HEK293T (cell line): ENCODE measurements at places on chromosomes 7 and 10.
A peak's percentile ranks its signal among the peaks of the same experiment; 100 is the strongest.

- peak; percentile 54 for DNase-seq
Measured at GRCh38 chr7:146116521-146117222, at the start of gene CNTNAP2. Gene CNTNAP2, plus strand, starts transcription at chr7:146116801. Its CDS starts 76 bp downstream, at chr7:146116877.

DNA sequence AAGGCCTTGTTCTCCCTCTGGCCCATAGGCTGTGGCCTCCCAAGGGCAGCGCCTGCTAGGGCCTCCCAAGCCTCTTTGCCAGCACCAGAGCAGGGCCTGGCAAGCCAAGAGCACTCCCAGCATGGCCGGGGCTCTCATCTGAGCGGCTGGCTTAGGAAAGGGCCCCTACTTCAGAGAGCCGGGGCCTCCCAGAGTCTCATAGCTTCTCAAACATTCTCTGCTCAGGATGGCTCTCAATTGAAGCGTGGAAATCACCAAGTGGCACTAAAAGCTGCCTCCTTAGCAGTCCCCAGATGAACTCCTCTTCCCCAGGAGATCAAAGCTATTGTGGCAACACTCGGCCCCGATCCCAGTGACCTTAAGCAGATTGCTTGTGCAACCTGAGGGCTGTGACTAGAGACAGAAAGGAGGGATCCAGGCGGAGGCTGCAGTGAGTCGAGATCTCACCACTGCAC is 69.4 kb downstream of the FAM53B start:
- DNase-seq: no peak

DNA sequence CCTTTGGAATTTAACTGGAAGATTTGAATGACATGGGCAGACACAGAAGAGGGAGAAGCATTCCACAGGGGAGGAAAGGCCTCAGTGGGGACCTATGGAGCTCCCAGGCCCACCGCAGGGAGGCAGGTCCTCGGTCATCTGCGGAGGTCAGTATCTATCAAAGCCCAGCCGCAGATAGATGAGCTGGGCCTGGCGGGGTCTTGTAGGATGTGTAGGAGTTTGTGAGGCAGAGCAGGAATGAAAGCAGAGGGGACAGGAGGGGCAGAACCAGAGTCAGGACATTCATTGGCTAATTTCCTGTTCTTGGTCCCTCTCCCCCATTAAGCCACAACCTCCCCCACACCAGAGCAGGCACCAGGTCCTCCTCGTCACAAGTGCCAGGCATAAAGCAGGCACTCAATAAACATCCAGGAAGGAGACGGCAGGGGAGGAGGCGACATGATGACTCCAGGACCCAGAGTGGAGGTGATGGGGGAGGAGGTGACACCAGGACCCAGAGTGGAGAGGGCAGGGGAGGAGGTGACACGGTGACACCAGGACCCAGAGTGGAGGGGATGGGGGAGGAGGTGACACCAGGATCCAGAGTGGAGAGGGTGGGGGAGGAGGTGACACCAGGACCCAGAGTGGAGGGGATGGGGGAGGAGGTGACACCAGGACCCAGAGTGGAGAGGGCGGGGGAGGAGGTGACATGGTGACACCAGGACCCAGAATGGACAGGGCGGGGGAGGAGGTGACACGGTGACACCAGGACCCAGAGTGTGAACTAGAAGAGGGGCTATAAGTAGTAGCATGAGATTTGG is 83.7 kb upstream of the PDGFA start:
- no peak for DNase-seq

- no peak for DNase-seq
Measured at GRCh38 chr7:106737202-106737562, 76.2 kb upstream of the CCDC71L start.

DNA sequence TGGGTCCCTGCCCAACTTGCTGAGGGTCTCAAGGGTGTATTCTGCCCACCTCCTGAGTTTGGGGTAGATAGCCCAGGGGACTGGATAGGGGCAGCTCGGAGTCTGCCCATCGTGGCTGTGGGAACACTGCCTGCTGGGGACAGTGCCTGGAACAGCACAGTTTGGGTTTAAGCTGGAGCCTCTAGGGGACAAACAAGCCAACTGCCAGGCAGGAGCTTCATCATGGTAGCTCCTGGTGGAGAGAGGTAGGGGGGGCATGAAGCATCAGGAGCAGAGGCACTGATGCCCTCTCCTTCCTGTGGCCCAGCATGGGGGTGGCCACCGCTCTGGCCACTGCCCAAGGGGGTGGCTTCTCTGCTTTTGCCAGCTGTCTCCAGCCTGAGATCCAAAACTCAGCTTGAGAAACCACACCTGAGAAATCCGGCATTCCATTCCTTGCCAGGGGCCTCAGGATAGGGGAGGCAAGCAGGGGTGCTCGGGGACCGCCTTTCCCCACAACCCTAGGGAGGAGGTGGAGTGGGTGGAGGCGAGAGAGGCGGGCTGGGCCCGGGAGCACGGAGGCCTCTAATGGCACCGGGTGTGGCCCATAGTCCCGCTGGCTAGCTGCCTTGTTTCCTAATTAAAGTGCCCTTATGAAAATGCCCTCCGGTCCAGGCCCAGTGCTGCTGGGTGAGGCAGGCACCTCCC is 47.6 kb downstream of the UNC5B start:
- no peak for DNase-seq

DNA sequence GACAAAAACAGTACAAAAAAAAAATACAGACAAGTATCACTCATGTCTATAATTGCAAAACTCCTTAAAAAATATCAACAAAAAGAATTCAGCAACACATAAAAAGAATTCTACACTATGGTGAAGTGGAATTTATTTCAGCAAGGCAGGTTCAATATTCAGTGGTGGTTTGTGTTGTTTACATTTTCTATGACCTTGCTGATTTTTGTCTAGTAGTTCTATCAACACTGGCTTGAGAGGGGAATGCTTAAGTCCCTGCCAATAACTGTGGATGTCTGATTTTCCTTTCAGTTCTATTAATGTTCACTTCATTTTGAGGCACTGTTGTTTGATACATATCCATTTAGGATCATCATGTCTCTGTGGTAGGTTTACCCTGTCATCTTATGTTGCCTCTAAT is 58.5 kb downstream of the CADPS2 start:
- DNase-seq: no peak

GRCh38 chr10:107163881-107164861 is at the start of gene SORCS1:
Gene SORCS1, minus strand, starts transcription at chr10:107164706.
- DNase-seq: peak; percentile 71

DNA sequence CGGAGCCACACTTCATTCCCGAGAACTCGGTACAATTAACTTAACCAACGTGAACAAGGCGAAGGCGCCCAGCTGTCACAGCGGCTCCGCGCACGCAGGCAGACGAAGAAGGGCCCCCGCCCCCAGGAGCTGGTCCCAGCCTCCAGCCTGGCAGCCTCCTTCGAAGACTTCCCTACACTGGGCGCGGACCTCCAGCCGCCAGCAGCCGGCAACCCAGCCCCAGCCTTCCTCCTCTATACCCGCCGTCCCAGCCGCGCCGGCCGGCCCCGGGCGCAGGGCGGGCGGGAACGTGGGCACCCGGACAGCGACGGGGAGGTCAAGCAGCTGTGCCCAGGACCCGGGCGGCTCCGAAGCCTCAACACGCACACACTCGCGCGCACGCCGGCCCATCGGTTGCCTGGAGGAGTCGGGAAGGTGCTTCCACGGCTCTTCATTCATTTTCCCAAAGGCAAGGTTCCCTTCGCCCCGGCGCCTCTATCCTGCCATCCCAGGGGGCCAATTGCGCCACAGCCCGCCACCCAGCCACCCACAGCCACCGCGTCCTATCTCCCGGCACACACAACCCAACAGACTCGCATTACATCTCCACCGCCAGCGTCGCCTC is 1.6 kb downstream of the CHST15 start:
- no peak for DNase-seq

GRCh38 chr7:155992538-155992937 is 180.3 kb upstream of the SHH start:
- no peak for DNase-seq

- DNase-seq: no peak
Measured at GRCh38 chr7:151047976-151048815, at the start of gene ASIC3. Gene ASIC3, plus strand, starts transcription at chr7:151048531. Its CDS starts 355 bp downstream, at chr7:151048886.

DNA sequence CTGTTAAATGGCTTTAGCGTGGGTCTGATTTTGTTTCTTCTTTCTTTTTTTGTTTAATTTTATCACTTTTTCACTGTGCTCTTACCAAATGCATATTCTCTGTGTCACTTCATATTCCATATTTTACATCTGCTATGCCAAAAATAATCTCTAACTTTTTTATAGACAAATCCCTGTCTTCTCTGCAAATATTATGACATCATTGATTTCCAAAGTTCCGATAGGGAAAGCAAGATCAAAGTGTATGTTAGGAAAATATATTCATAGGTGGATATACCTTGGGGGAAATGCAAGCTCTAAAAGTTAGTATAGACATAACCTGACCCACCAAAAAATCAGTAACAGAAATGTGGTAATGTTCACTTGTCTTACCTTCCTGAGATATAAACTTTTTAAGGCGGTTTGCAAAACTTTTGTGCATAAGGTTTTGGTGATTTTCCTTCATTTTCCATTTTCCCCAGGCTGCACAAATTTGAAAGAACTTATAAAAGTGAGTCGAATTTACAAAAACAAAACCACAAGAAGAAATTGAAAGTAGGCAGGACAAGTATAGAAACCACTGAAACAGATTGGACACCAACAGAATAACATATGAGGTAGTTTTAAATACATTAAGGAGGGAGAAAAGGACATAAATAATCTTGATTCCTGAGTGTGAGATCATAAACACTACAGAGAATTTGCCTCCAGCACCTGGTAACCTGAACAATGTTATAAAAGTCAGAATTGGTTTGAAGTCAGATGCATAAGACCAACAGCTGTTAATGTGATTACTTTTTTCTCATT is 63.1 kb upstream of the TFEC start:
- DNase-seq: no peak

GRCh38 chr7:84953234-84953633 is 233.6 kb downstream of the SEMA3D start:
- no peak for DNase-seq

- DNase-seq: no peak
Measured at GRCh38 chr7:137975768-137976167, 26.1 kb downstream of the CREB3L2 start.

- DNase-seq: no peak
Measured at GRCh38 chr10:97200616-97201015, 14.9 kb upstream of the SLIT1 start.

DNA sequence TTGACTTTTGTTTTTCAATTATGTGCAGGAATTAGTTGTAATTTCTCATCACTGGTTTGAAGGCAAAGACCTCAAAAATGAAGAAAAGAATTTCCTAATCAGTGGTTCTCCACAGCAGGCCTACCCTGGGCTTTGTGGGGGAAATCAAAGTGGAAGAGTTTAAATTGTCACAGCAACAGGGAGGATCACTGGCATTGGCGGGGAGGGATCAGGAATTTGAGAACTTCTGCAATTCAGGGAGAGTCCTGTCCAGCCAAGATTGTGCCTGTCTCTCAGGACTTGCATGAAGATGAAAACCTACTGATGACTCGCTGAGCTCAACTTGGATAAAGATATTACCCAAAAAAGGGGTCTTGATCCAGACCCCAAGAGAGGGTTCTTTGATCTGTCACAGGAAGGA is 70.1 kb downstream of the HACD1 start:
- no peak for DNase-seq

DNA sequence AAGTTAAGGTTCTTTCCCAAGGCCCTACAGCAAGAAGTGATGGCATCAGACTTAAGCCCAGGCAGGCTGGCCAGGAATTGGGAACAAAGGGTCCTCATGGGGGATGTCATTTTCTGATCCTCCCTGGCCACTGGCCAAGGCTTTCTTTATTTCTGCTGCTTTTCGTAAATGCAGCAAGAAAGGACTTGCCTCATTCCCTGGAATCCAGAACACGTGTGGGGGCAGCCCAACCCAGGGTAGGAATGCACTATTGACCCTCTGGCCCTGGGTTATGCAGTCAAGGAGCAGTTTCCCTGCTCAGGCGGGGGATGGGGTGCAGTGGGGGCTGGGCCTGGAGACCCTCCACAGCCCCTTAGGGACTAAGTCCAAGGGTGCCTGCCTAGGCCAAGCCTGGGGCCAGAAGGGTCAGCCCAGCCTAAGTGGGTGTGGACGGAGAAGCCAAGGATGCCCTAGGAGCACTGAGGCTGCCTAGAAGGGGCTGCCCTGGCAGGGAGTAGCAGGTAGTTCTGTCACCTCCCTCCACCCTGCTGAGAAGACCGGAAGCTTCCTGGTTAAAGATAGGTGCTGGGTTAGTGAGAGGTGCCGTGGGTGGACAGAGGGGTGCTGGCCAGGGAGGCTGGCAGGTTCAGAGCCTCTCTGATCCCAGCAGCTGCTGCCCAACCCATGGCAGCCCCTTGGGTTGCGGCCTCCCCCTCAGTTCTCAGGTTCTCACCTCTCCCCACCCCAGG is 179.2 kb downstream of the SH3PXD2A start:
- DNase-seq: no peak

- DNase-seq: no peak
Measured at GRCh38 chr7:84069033-84069432, 125.6 kb downstream of the SEMA3A start.

DNA sequence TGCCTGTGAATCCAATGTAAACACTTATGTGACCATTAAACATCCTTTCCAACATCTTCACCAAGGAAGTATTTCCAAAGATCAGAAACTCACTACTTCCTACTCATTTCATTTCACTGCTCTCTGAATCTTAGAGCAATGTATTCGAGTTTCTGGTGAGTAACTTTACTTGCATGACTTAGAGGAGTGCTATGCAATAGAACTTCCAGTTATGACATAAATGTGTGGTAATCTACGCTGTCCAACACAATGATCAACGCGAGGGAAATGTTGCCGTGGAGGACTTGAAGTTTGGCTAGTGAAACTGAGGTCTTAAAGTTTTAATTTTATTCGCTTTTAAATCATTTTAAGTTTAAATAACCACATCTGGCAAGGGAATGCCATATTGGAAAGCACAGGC is 1326.3 kb downstream of the XPNPEP1 start:
- no peak for DNase-seq

- no peak for DNase-seq
Measured at GRCh38 chr10:31745612-31746376, 182.8 kb downstream of the ARHGAP12 start.

DNA sequence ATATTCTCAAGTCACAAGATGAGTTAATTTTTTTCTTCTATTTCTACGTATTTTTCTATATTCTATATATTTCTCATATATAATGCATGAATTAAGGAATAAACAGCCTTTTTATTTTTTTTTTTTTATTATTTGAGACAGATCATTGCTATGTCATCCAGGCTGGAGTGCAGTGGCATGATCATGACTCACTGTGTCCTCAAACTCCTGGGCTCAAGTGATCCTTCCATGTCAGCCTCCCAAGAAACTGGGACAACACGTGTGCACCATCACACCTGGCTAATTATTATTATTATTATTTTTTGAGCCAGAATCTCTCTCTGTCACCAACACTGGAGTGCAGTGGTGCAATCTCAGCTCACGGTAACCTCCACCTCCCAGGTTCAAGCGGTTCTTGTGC is 1.5 kb downstream of the CLDN12 start:
- no peak for DNase-seq

GRCh38 chr7:68760556-68760955 is 837.7 kb upstream of the AUTS2 start:
- no peak for DNase-seq
